Stimulated activated memory B cell treated with anti-CD40 and anti-IgM and Interleukin-4, amounts not matched to agents 10 μg/mL and 1 μg/mL and 100 μg/mL, for 72 hours (primary cell): ENCODE measurements at places on chromosomes 2 and 18.

DNA sequence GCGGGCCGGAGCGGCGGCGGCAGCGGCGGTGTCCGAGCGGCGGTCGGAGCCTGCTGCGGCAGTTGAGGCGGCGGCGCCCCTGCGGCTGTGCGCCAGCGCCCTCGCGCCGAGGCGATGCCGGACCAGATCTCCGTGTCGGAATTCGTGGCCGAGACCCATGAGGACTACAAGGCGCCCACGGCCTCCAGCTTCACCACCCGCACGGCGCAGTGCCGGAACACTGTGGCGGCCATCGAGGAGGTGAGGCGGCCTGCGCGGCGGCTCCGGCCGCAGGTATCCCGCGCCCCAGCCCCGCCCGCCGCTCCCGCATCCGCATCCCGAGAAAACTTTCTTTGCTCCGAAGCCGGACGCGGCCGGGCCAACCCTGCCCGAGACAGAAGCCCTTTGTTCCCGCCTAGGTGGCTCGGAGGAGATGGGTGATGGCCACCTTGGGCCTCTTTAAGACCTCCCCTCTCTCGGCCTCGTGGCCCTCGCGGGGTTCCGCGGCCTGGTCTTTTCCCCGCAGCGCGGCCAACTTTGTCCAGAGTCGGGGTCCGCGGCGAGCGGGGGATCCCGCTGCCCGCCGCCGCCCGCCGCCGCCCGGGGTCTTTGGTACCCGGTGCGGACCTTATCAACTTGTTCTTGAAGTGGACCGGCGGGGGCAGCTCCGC is 504 bp downstream of the ASAP2 start:
- ATAC-seq = no peak

DNA sequence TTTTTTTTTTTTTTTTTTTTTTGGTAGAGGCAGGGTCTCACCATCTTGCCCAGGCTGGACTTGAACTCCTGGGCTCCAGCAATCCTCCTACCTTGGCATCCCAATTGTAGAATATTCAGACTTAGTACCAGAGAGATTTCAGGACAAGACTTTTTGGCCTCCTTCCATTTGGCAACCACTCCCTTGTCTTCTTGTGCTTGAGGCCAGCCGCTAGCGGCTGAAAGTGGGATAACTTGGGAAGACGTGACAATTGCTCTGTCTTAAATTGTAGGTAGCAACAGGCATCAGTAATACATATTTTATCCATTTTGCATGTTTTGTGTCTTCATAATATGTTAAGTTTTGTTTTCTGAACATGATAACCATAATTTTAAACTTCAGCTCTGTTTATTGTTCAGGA is 53.3 kb upstream of the TTN start:
- ATAC-seq = no peak

DNA sequence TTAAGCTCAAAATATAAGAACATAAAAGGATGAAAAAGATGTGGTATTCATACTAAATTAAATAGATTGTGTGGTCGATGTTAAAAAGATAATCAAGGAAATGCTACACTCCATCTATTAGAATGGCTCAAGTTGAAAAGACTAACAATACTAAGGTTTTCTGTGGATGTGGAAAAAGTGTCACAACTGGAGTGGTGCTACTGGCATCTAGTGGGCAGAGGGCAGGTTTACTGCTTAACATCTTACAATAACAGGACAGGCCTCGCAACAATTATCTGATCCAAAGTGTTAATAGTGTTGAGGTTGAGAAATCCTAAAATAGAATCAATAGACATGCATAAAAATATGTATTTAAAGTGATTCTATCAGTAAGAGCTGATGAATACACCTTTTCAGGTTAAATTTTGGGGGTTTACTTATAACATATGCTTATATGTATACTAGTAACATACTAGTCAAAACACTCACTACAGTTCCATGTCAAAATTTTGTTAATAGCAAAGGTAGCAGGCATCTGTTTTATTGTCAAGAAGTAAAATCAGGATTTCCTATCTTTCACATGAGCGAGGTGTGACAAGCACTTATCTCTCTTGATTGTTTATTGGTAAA is 91.5 kb upstream of the TMEFF2 start:
- ATAC-seq = no peak

GRCh38 chr2:98632351-98632750 is 24.0 kb downstream of the UNC50 start:
- ATAC-seq = no peak

DNA sequence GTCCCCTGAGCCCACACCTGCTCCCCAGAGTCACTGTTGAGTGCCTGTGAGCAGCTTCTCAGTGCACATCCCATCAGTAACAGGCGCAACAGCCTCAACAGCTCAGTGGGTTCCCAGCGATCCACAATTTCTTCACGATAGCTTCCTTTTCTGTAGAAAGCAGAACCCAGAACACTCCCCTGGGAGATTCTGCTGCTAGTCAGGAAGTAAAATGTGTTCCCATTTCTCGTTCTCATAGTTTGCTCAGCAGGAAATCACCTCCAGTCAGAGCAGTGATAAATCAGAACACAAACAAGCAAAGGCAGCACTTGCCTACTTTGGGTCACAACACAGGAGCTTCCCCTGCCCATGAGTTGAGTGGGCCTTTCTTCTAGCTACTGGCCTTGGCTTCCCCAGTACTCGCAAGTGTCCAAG is 48.9 kb upstream of the ATG16L1 start:
- ATAC-seq = peak; percentile 74
